ENCODE measurements at places on chromosomes 2 and 18.
A peak's percentile ranks its signal among the peaks of the same experiment; 100 is the strongest.

DNA sequence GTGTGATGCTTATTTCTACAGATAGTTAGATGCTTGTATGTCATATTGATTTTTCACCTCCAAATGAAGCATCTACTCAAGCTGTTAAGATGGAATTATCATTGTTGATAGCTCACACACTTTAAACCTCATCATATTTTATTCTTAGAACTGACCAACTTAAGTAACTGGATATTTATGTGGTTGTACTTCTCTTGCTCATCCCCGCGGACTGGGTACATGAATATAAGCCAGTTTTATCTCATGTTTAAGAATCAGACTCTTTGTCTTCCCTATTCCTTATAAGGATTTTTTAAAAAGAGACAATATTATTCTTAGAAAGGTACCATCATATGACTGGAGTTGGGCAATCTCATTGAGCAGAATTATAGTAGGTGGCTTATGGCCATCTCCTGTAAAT lies 358.7 kb downstream of the DSC3 start:
- no peak for DNase-seq

GRCh38 chr18:7684966-7685365 lies 117.8 kb downstream of the PTPRM start:
- DNase-seq: no peak

DNA sequence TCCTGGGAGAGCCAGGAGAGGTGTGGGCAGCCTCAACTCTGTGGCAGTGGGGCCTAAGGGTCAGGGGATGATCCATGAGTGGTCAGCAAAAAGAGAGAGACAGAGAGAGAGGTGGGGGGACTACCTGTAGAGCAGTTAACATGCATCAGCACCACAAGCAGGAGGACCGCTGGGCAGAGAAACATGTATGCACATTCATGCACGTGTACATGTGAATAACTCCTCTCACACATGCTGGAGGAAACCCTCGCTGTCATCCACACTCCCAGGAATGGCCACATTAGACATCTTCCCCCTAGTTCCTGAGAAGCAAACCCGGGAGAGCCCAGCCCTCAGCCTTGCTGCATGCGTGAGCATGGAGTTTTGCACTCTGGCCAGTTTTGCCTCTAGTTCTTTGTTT lies 166.1 kb downstream of the SMAD7 start:
- DNase-seq: no peak

GRCh38 chr2:175010848-175011254 lies 5.7 kb upstream of the CHN1 start:
- no peak for DNase-seq

DNA sequence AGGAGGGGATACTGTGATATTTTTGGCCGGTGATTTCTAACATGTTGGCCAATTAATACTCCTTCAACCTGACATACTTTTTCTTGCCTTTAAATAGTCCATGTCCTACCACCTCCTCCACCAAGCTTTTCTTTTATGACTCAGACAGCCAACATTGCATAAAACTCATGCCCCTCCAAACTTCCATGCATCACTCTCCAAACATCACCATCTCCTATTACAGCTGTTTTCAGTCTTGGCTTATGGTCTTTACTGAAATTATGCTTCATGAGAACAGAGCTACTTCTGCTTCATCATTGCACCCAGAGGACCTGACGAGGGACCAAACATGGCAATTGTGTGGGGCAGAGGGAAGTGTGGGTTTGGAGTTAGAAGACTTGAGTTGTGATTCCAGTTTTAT lies 305.4 kb downstream of the LPIN1 start:
- peak; percentile 37 for DNase-seq

DNA sequence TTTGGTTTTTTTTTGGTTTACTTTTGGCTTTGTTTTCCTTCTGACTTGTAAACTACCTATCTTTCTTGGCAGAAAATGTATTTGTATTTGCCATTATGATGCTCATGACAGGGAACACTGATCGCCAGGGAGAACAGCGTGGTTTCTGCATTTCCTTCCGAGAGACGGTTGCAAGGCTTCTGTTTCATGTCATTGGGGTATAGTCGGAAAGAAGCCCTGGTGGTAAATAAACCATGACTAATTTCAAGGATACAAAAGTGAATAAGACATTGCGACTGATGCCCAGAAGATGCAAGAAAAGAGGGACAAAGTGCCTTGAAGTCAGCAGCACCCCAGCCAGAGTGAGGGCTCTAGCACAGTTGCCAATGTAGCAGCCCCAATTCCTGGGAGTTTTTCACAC lies 4.2 kb upstream of the CAPN14 start:
- no peak for DNase-seq
